NCI-H2107 (cell line): ENCODE measurements at places on chromosomes 5 and 9.

DNA sequence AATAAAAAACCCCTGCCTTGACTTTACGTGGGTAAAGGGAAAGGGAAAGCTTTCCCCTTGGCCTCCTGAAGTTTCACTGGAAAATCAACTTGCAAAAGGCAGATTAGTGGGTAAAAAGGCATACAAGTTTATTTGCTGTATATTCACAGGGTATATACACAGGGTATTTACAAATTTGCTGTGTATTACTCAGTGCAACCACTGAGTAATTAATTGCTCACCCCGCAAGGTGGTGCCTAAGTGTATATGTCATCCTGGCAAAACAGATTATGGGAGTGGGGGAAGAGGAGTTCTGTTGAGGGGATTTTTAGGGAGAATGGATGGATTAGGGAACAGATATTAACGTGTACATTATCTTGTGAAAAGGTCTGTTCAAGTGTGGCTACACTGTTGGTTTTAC lies 7.1 kb upstream of the RARS1 start:
- DNase-seq, result no peak

DNA sequence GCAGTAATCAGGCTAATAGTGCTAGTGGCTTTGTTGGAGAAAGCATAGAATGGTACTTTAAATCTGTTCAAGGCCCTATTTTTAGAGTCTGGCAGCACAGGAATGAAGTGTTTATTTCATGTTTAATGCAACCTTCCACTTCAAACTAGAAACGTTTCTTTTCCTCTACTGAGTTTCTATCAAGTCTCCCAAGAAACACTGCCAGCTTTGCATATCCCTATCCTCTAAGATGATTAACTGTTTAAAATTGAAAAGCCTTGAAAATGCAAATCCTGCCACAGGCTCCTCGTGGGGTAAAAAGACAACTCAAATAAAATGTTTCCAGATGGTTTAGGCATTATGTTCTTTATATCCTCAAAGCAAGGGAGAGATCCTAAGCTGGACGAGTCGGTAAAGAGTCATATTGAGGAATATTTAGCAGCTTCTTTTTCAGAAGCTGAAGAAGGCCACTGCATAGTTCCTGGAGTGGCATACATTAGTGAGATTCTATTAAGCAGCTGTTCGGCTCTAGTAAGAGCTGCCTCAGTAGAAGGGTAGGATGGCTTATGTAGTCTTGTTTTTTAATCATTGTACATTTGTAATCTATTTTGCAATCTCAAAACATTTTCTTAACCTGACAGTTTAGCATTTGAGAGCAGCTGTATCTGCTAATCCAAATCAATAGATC lies 251.2 kb downstream of the CHSY3 start:
- DNase-seq, result no peak

DNA sequence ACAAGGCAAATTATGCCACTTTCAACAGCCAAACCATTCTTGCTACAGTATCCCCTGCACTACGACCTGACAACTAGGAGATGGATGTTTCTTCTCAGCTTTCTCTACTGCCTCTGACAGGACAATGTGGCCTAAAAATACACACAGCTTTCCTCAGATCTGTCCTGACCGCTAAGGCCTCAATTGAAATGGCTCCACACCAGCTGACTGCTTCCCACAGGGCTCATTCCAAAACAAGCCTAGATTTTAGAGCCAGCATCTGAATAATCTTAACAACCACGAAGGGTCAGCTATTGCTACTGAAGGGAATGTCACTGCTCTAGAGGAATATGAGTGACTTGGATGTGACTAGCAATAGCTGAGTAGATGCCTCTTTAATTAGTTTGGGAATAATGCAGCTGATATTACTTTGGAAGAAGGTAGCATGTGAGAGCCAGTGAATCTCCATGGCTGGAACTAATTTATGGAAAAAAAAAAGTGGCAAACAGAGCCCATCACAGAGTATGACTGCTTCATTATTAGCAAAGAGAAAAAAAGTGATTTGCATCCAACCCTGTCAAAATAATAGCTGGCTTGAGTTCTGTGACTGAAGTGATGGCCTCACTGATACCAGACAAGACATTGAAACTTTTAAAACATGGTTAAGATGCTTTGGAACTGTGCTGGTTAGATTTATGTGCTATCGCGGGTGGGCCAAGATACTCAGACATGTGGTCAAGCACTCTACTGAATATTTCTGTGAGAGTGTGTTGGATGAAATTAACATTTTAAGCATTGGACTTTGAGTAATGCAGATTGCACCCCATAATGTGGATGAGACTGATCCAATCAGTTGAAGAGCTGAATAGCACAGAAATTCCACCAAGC lies 450.2 kb downstream of the NR2F1-AS1 start:
- DNase-seq, result no peak

GRCh38 chr9:13131416-13131815 lies 148.1 kb downstream of the MPDZ start:
- DNase-seq, result no peak

DNA sequence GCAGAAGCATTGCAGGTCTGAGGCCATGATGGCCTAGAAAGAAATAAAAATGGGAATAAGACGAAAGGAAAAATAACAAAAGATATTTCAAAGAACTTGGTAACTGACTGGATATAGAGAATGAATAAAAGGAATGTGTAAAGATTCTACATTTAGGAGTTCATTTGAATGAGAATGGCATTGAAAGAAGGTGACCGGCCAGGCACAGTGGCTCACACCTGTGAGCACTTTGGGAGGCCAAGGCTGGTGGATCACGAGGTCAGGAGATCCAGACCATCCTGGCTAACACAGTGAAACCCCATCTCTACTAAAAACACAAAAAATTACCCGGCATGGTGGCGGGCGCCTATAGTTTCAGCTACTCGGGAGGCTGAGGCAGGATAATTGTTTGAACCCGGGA lies 8.6 kb downstream of the ZBTB26 start:
- no peak for DNase-seq

GRCh38 chr9:87387351-87388011 lies 110.2 kb upstream of the DAPK1 start:
- no peak for DNase-seq

DNA sequence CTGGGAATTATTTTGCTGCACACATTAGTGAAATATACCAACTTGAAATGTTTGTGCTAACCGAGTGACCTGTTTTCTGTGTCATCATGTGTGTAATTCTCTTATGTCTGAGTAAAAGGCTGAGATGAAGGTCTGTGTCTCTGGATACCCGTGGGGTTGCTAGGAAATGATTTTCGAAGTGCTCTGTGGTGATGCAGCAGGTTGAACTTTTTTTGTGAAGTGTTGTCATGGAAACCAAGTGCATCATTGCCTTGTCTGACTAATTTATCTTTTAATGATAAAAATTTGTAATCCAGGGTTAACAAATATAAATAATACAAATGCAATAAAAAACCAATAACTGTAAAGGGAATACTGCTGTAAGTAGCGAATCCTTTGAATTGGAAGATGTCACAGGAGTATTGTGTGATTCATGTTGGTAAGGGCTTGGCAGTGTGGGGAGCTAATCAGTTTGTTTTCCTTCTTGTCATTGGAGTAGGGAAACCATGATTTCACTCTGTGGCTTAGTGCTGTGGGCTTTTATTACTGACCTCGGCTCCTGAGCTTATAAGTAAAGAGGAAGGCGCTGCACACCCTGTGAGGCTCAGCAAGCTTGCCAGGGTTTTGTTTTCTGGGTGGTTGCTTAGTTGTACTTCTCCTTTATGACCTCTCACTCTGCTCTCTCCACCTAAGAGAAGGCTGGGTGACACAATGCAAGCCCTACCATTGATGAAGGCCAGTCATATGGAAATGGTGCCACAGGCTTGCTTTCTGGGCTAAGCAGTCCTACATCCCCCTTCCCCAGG lies 22.3 kb downstream of the PDE8B start:
- DNase-seq, result no peak

DNA sequence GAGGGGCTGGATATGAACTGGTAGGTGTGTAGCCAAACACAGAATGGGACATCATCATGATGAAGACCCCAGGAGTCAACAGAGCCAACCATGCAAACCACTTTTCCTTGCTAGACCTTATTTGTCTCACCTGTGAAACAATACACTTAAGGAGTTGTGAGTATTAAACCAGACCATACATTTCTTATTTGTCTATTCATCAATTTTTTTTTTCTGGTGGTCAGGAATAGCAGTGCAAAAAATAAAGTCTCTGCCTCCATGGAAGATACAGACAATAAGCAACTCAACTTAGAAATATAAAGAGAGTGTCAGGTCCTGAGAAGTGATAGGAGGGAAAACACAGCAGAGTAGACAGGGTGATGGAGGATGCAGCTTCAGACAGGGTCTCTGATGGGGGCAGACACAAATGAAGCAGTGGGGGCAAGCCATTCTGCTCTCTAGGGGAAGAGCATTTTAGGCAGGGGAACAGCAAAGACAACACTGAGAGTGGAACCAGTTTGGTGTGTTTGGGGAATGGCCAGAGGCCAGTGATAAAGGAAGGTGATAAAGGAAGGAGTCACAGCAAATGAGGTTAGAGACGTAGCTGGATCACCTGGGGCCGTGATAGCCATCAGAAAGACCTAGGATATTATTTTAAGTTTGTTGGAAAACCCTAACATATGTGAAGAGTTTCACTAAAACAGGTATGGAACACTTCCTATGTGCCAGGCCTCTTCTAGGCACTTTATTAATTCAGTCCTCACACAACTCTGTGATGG lies 256.2 kb downstream of the MAN2A1 start:
- no peak for DNase-seq

- DNase-seq, result no peak
These were observed 14.9 kb downstream of the IL4 start for GRCh38 chr5:132688536-132689339.

- no peak for DNase-seq
These were observed 67.5 kb downstream of the ZCCHC7 start for GRCh38 chr9:37187713-37188439.

- no peak for DNase-seq
These were observed 228.8 kb downstream of the SMARCA2 start for GRCh38 chr9:2243666-2244555.

- DNase-seq, result no peak
These were observed 50.4 kb downstream of the HTR1A start for GRCh38 chr5:63911871-63912270.

DNA sequence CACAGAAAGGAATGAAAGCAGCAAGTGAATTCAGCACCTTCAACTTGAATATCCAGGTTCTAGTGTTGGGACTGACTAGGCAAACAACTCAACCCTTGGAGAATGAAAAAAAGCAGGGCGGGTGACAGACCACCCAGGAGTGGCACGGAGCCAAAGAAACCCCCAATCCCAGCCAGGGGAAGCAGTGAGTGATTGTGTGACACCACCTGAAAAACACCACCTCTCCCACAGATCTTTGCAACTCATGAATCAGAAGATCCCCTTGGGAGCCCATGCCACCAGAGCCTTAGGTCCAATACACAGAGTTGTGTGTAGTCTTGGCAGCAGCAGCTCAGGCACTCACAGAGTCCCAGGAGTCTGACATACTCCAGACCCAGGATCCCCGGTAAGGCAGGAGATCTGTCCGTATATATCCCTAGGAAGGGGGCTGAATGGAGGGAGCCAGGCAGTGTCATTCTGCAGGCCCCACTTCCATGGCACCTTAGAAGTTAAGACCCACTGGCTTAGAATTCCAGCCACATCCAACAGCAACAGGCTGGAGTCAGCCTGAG lies 22.1 kb upstream of the ROR2 start:
- no peak for DNase-seq

DNA sequence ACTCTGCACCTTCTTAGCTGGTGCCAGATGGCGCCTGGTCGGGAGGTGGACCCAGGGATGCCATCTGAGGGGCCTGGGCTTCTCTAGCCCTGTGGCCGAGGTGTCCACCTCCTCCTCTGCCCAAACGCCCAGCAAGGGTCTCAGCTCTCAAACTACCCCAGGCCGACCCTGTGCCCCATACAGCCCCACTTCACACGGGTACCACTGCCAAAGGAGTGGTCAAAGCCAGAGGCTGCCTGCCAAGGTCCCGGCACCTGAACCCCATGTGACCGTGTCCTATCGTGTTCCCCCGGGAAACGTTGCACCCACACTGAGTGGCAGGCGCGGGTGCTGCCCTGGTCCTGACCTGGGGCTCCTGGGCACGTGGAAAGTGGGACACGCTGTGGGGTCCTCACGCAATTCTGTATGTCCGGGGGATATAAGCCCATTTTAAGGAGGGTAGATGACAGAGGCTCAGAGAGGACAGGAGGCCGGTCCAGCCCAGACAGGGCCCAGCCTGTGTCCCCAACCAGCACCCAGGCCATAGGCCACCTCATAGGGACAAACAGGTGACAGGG lies 1.9 kb downstream of the ENTPD8 start:
- no peak for DNase-seq
